ENCODE measurements at places on chromosomes 2 and 18. TPM values are rescaled to one million over a fixed set of nuclear protein-coding genes. Genes with fewer than 3 reads are reported as not detected.
A peak's percentile ranks its signal among the peaks of the same experiment; 100 is the strongest.

GRCh38 chr2:191014653-191015020 lies 666 bp upstream of the STAT1 start:
- H3K27ac ChIP-seq = peak overlapping the region; percentile 95
- peak overlapping the region; percentile 85 for H3K4me3 ChIP-seq
- peaks cover 1% of the 10 kb centered on the region for H3K36me3 ChIP-seq
- H3K27me3 ChIP-seq = no peaks in the 10 kb centered on the region
- DNase-seq = no peak
- peaks cover 3% of the 10 kb centered on the region for H3K4me1 ChIP-seq

DNA sequence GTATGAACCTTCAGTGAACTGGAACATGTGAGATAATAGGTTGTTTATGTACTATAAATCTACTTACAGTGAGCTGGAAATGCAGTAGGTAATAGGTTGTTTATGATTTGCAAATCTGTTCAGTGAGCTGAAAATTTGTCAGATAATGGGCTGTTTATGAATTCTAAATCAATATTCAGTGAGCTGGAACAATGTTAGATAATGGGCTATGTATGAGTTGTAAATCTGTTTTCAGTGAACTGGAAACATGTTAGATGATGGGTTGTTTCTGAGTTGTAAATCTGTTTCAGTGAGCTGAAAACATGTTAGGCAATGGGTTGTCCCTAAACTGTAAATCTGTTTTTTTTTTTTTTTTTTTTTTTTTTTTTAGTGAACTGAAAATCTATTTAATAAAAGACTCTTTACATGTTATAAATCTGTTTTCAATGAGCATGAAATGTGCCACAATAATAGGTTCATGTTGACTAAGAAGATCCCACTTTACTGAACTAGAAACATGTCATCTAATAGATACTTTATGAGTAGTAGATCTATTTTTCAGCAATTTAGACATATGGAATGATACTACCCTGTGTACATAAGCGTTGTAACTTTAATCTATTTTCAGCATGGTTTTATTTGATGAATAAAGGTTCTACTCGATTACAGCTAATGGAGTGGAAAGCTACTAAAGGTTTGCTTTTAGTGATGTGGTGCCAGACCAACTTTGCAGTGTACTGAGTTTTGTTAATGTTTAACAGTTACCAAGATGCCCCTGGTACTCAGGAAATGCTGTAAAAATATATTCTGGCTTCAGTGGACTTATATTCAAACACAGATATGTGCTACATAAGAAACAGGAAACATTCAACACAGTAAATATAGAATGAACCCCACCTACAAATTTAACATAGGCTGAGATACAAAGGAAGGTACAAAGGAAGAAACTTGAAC lies 1471.8 kb downstream of the LRP1B start:
- H3K27ac ChIP-seq = no peak overlapping the region
- no peak overlapping the region for H3K4me3 ChIP-seq
- no peak for DNase-seq
- no peaks in the 10 kb centered on the region for H3K36me3 ChIP-seq
- H3K27me3 ChIP-seq = no peaks in the 10 kb centered on the region

- no peak for DNase-seq
- no peaks in the 10 kb centered on the region for H3K27me3 ChIP-seq
- H3K27ac ChIP-seq = no peak overlapping the region
- H3K4me3 ChIP-seq = no peak overlapping the region
Measured at GRCh38 chr18:11955239-11956029, 25.9 kb upstream of the IMPA2 start.

MRPS9 gene
- total RNA-seq = 33.4 TPM

DNA sequence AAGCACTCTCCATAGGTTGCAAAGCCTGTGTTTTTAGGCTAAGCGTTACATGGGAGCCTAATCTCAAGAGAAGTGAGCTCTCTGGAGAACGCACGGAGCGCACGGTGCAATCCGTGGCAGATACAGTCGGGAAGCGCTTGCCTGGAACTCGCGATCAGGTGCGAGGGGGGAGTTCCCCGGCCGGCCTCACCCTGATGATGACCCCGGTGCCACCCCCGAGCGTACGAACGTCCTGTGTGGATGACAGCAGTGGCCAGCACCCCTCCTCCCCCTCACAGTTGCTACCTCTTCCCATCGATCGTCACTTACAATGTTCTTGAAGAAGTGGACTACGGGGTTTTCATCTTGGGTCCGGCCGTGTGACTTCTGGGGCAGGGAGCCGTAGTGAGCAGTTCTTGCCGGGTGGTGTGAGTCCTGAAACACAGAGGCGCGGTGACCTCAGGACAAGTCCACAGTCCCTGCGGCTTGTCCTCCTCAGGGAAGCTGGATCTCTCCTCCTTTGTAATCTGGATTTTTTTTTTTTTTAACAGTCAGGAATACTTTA lies 142.9 kb downstream of the MBP start:
- no peaks in the 10 kb centered on the region for H3K4me1 ChIP-seq
- no peaks in the 10 kb centered on the region for H3K36me3 ChIP-seq
- no peak overlapping the region for H3K27ac ChIP-seq
- no peak overlapping the region for H3K4me3 ChIP-seq

DNA sequence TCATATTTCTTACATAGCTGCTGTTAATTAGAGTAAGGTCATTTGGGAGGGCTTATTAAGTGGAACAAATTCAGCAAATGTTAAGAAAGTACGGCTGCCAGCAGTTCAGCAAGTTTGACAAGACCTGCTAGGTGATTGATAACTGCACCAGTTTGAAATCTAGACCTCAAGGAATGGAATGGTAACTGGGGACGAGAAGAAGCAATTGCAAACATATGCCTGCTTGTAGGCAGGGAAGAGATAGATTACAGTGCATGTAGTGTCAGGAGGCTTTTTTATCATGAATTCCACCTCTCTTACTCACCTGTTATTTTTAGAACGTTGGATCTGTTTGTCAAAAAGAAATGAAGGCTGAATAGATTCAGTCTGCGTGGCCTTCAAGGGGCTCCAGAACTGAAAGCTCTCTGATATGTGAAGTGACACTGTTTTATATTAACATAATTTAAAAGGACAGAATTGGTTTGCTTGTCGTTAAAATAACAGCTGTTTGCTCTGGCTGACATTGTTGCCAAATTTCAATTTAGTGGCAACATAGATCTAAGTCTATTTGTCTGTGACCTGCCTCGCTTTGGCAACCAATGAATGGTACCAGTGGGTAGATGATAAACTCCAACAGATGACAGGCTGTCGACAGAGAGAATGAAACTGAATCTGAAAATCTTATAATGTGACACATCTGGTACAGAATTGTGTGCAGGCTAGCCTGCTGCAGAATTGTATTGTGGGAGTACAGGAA lies 199.3 kb downstream of the ZNF407 start:
- H3K4me1 ChIP-seq = no peaks in the 10 kb centered on the region
- no peak for DNase-seq
- no peaks in the 10 kb centered on the region for H3K27me3 ChIP-seq
- no peak overlapping the region for H3K27ac ChIP-seq
- no peak overlapping the region for H3K4me3 ChIP-seq

DNA sequence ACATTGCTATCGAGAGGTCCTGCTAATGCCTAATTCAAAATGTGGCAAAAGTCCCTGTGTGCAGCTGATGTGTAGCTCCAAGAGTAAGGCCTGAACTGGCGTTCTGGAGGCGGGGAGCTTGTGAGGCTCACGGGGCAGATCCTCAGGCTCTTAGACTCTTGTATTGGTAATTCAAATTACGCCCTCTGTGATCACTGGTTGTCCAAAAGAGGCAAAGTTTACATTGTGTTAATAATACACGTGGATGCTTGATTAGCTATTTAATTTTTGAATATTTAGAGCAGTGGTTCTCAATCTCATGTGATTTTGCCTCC lies 12.4 kb upstream of the CRYGA start:
- DNase-seq = no peak
- no peaks in the 10 kb centered on the region for H3K4me1 ChIP-seq
- H3K27ac ChIP-seq = no peak overlapping the region
- no peaks in the 10 kb centered on the region for H3K36me3 ChIP-seq

GRCh38 chr2:115183144-115183543 lies 740.7 kb downstream of the DPP10 start:
- H3K4me3 ChIP-seq = no peak overlapping the region
- no peak for DNase-seq
- no peaks in the 10 kb centered on the region for H3K27me3 ChIP-seq
- H3K36me3 ChIP-seq = no peaks in the 10 kb centered on the region
- H3K4me1 ChIP-seq = no peaks in the 10 kb centered on the region

GRCh38 chr2:69310111-69311023 lies 76.7 kb downstream of the GFPT1 start:
- H3K27ac ChIP-seq = peak overlapping the region; percentile 74
- DNase-seq = peak; percentile 25
- no peaks in the 10 kb centered on the region for H3K27me3 ChIP-seq
